ENCODE measurements at places on chromosomes 11 and 22.
A peak's percentile ranks its signal among the peaks of the same experiment; 100 is the strongest.

DNA sequence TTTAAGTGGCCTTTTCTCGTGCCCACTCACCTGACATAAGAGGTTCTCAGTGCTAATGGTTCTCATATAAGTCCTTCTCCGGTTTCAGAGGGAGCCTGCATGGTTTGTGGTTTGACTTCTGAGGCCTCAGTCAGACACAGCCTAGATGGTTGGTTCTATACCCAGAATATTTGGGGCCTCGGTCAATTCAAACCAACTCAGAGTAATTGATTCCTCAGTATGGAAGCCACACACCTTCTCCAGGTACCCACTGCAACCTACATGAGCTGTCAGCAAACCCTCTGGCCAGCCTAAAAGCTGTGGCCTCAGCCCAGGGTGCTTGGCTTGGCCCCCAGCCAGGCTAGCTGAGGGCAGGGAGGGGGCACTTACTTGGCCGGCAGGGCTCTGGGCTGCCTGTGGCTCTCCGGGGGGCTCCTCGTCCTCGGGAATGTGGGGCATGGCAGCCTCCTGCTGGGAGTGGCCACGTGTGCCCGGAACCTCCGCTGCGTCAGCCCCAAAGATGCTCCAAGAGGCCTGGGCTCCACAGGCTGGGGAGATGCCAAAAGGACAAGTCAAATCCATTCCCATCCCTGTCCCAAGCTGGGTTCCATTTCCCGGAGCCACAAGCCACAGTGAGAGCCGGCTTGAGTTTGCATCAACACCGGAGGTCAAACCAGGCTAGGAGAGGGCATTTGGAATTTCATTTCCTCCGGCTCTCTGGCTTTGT lies 41.7 kb downstream of the IRAG1 start:
- DNase-seq, result no peak

GRCh38 chr22:48045369-48045768 lies 1282.9 kb downstream of the TBC1D22A start:
- DNase-seq, result no peak

DNA sequence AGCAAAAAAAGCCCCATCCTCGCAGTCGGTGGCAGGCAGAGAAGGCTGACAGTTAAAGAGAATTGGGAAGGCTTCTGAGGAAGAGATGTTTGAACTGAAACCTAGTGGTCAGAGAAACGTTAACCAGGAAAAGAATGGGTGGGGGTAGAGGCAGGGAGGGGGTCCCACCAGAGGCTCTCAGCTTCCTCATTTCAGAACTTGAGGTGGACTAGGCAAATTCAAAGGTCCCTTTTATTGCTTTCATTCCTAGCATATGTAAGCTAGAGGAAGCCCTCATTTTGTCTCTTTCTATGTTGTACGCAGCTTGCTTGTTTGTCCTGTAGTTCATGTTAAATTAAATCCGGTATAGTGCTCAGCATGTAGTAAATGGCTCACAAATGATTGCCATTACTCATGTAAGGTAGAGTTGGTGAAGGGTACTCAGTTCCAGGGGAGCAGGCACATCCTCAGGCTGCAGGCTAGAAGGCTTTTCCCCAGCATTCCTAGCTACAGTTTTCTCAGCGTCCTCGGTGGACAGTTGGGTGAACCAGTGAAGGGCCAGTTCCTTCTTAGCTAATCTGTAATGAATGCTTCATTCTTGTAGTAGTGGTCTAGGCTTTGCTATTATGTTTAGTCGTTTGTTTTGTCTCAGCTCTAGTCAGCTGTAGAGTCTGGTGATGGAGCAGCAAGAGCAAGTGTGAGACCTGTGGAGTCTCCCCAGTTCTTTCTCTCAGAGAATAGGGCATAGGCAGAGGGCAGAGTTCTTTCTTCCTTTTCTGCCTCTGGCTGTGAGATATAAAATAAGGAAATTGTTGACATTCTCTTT lies 58.6 kb downstream of the UVRAG start:
- DNase-seq, result no peak

- peak; percentile 7 for DNase-seq
Measured at GRCh38 chr11:65433657-65434056, 11.1 kb downstream of the NEAT1 start.

DNA sequence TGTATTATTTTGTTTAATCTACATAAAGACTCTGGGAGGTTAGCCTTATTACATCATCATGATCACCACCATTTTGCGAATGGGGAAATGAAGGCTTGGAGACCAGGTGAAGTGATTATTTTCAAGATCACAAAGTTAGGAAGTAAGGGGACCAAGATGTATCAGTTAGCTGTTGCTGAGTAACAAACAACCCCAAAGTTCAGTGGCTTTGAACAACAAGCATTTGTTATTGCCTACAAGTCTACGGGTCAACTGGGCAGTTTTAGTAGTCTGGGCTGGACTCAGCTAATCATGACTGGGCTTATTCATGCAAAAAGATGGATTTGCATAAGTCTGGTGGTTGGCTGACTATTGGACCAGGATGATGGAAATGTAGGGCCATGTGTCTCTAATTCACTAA lies 389.2 kb downstream of the MIAT start:
- no peak for DNase-seq

DNA sequence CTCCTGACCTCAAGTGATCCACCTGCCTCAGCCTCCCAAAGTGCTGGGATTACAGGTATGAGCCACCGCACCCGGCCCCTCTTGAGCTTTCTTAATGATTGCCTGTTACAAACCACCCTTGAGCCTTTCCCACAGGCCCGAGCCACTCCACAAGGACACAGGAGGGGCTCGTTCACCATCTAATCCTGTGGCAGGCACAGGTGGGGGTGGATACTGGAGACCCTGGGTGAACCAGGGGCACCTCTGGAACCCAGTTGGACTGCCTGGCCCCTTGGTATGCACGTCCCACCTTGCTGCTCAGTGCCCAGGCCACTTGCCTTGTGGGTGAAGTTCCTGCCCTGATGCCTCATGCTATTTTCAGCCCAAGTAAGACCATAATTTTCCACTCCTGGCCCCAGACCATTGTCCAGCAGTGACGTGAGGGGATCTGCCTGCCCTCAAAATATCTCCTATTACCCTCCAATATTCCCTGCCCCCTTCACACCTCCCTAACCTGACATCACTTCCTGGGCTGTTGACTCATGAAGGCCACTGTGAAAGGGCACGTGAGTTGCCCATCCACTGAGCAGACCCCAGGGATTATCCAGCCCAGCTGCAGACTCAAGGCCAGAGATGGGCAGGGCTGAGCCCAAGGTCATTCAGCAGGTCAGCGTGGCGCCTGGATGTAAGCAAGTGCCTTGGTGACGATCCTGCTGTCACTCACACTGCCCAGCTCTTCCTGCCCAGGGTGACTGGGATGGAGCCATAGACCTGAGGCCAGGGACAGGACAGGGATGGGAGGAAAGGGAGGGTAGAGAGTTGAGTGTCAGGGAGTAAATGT lies 19.6 kb downstream of the P2RY2 start:
- DNase-seq, result no peak

DNA sequence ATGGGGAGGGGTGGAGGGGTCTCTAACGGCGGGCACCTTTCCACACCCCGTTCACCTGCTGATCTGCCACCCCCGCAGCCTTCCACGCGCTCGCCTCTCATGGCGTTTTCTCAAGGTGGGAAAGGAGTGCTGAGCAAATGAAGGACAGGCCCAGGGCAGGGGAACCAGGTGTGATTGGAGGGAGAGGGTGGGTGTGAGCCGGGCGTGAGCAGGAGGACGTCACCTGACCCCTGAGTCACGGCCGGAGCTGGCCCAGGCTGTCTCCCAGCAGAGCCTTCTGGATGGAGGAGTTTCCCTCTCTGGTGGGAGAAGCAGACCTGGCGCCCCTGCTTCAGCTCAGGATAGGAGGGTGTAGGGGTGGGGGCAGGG lies 14.0 kb upstream of the ARHGAP8 start:
- DNase-seq, result no peak

DNA sequence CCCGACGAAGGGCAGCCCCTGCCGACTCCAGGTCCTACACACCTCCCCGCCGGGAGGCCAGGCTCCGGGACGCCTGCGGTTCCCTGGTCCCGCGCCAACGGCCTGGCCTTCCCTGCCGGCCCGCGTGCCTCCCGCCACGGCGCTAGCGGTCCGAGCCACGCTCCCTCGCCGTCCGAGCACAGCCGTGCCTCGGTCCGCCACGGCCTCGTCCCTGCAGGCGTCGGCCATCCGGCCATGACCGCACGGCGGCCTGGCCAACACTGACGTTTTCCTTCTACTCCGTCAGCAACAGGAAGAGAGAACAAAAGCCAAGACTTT lies 532 bp downstream of the EIF4G2 start:
- DNase-seq, result no peak

DNA sequence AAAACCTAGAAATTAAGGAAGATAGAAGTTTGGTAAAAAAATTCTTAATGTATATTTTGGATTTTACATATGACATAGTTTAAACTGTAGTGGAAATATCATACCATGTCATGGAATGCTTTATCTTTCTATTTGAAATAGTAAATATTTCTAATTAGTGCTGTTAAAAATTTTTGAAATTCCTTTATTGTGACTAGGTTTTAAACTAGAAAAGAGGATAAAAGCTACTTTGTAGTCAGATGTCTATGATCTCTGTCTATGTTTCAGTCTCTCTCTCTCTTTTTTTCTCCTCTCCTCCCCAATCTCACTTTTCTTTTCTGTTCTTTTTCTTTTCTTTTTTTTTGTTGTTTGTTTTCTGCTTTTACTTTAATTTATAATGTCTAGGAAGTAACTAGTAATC lies 226.2 kb downstream of the TMEM135 start:
- no peak for DNase-seq

DNA sequence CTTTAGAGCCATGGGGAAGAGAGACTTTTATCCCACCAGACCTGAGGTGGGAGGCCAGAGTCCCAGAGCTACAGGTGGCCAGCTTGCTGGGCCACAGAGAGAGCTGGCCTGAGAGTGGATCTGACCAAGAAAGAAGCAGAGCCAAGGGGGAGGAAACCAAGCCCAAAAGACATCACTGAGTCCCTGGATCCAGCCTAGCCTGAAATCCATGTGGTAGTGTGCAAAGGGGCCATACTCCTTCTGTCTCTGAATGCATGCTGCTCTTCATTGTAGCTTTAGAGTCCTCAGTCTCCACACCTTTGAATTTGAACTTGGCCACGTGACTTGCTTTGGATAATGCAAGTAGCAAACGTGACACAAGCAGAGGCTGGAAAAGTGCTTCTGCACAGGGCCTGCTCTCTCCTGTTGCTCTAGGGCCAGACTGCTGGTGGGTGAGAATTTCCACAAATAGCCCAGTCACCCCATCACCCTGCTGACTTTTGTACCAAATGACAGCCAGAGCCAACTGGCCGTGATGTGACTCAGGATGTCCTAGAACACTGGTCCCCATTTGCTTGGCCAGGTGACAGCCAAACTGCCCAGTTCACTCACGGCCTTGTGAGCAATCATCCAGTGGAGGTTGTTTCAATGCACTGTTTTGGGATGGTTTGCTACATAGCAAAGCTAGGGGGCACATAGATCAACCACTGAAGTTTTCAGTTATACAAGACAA lies 93.6 kb downstream of the DHCR7 start:
- no peak for DNase-seq

DNA sequence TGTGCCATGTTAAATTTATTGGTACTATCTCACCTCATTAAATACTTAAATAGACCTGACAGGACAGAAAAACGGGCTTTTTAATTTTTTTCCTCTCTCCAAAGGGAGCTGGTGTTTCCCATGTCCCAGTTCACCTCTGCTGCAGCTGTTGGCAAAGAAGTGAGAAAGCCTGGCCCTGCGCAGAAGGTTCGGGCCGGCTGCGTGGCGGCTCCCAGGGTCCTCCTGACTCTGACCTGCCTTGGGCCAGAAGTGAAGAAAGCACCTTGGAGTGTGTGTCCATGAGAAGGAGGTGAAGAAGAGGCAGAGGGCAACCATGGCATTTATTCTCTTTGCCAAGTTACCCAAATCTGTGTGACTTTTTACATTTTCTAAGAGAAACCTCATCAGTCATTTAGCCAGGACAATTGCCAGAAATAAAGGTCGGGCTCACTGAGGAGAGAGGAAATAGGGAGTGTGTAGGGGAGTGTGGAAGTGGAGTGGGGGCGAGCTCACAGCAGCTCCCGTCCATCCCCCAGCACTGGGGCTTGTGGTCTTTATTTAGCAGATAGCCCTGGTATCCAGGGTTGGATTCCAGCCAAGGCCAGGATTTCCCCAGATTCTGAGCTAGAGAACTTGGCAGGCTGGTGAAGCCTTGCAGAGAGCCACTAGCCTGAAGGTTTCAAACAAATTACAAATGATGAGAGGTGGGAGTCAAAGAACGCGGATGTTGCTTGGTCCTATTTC lies 102.4 kb upstream of the CADM1 start:
- DNase-seq, result no peak

DNA sequence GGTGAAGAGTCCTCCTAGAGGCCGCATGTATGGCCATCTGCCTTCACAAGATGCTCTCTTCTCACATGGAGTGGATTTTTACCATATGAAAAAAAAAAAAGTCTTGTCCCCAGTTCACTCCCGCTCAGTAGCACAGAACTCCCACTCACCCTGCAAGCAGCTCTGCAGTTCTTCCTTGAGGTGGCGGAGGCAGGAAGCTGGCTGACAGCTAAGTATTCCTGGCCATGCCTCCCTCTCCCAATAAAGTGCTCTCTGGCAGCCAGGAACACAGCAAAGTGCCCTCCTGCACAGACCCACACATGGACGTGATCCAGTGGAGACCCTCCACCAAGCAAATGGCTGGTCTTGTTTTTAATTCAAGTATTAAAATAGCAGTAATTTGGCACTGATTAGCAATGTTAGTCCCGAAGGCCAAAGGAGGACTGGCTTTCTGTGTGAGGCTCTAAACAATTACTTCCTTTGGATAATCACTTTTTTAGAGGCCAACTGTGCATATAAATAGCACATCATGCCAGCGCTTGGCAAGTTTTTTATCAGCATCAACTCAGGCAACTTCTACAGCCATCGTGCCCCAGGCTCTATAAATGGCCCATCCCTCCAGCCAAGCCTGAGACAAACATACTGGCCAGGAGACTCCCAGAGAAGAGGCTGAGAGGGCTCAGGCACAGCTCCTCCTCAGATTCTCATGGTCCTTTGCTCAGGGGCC lies 413.6 kb downstream of the OPCML start:
- no peak for DNase-seq

DNA sequence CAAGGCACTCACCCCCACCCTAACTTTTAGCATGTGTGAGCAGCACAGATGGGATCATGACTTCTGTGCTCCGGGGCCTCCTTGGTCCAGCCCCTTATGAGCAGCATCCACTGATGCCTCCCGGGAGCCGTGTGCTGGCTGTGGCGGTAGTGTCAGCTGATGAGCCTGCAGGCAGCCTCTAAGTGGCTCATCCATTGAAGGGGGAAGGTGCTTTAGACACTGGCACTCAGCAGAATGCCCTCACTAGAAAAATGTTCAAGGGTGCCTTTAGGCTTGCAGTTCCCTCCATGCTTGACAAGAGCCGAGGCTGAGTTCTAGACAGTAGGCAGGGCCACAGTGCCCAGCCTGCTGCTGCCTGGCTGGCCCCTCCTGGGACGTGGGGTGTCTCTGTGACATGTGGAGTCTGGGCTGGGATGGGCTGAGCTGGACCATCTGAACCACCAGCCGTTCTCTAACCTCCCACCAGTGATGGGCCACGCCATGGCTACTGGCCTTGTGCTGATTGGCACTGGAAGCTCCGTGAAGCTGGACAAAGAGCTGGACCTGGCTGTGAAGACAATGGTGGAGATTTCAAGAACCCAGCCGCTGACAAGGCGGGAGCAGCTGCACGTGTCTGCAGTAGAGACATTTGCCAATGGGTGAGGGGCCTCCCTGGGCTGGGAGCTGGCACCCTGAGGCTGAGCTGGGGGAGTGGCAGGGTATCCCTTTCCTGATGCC lies 5.8 kb downstream of the TTC38 start:
- DNase-seq, result no peak

All from activated T-cell treated with anti-CD3 and anti-CD28 coated beads, Interleukin-2, amount 50 U/mL, for 48 hours (primary cell).